Activated CD4-positive, alpha-beta T cell treated with anti-CD3 and anti-CD28 coated beads for 48 hours (primary cell): ENCODE measurements at places on chromosomes 2 and 18.

GRCh38 chr2:151922845-151923666 lies 94.8 kb upstream of the ARL5A start:
- no peak for DNase-seq

DNA sequence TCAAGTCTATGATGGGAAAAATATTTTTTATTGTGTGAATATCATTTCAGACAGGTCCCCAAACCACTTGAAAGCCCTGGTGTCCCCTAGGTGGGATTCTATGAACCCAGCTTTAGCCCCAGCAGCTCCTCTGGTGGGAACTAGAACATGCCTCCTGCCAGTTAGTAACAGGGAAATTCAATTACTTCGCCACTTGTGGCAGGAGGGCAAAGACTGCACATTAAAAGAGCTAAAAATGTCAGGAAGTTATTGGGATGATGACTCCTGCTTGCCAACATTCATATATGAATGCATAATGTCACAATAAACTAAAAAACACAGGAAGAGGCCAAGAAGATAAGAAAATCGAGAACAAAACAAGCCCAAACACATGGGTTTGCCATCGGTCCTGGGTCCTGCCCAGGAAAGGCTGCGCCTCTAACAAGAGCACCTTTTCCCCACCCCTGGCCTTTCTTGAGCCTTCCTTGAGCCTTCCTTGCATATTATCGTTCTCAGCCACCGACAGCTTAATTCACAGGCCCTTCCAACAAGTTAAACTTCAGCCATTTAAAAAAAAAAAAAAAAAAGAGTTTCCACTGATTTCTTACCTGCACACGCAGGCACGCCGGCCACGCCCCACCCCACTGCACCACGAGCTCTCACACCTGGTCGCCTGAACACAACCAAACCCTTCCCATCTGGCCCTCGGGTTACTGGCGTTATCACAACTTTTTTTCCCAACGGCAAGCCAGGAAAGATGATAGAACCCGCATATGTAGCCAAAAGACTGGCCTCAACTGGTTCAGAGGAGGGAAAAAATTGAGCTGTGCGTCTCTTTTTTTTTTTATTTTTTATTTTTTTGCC lies 23.4 kb downstream of the BCL11A start:
- no peak for DNase-seq

- DNase-seq: no peak
Measured at GRCh38 chr2:66322506-66323260, 112.2 kb upstream of the MEIS1 start.

DNA sequence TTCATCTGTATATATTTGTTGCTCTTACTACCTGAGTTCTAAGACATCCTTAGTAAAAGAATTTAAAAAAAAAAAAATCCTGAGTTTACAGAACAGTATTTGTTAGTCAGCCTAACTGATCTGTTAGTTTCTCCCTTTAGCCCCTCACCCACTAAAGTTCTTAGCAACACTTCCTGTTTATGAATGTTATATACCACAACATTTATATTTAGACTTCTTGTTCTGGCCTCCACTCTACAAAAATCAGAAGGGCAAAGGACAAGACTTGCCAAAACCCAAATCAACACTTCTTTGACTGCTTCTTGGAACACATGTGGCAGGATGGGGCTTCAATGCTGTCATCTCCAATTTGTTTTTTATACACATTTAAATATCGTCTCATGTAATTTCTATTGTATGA lies 71.1 kb downstream of the MGAT5 start:
- DNase-seq: no peak

DNA sequence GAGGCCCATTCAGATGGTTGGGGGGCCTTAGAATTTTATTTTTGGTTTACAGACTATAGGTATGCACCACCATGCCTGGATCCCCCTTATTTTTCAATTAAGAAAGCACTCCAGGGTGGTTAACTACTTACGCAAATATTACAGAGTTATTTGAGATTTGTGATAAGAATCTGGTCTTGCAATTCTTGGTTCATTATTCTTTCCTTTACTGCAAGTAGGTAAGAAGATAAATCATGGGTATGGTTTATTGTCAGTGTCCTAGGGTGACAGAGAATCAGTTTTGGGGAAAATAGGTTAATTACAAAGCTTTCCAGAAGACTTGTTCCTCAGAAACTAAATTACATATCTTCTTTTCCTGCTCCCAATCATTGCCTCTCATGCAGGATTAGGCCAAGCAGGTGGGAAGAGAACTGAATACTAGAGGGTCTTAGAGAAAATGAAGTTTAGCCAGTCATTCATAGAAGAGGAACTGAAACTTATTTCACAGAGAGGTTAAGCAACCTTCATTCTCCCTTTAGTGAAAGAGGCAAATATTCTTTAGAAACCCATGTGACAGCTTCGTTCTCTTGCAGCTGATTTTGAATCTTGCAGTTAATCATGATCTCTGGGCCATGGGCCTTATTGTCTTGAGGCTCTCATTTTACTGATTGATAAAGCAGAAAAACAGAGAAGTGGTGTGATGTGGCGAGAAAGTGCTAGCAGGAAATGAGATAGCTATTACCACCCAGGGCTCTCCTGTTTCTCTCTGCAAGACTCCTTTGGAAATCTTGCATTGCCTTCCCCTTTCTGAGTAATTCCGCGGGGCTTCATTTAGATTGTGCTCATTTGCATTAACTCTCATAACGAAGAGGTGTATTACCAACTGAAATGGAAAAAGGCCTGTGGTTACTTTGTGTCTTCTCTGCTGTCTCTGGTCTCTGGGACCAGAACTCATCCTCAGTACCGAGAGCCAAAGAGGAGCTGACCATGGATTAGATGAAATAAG lies 44.8 kb upstream of the ARHGAP25 start:
- peak; percentile 35 for DNase-seq

DNA sequence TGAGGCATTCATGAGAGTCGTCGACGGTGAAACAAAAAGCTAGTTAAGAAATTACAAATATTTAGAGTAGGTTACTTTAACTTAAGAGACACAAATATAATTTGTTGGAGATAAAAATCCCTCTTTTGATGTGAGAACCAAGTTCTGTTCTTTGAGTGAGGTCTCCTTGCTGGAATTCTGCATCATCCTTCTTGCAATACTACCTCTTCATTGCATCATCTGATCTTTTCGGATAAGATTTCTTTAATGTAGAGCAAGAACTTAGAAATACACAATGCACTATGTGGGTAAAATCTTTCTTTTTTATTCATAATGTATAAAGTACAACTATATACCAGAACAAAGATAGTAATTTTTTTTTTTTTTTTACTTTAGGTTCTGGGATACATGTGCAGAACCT lies 118.4 kb downstream of the ARL4C start:
- no peak for DNase-seq
